ENCODE measurements at places on chromosomes 6 and 20. TPM values are rescaled to one million over a fixed set of nuclear protein-coding genes. Genes with fewer than 3 reads are reported as not detected.

- DNase-seq, result no peak
Observed at GRCh38 chr20:1616858-1617434, 2.9 kb downstream of the SIRPB1 start.

DNA sequence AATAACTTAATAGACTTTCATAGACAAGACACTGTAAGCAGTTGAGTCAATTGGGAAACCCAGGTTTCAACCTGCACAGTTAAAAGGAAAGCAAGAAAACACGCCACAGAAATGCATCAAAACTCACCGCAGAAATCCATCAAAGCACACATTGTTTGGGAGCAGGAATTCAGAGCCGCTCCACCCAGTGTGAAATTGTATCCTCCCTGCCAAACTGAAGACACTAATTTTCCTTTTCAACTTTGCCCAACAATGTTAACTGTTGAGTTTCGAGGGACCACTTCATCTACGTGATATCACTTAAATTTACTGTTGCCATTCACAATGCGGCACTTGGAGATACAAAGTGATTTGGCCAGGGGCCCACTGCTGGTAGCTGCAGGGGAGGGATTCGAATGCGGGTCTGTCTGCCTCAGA, 92.7 kb downstream of the DACT2 start:
- no peak for DNase-seq

GRCh38 chr6:150245148-150245935, 102.5 kb downstream of the PPP1R14C start:
- no peak for DNase-seq

The SPAG4 gene
- 3.2 TPM for total RNA-seq

The TRIM10 gene
- total RNA-seq, result 5.6 TPM

The SIRPB2 gene
- total RNA-seq, result 2.4 TPM

All from left colon (tissue), 2 donors.